ENCODE measurements at places on chromosomes 5 and 9. TPM values are rescaled to one million over a fixed set of nuclear protein-coding genes. Genes with fewer than 3 reads are reported as not detected.

NUDT12 gene
- 10.9 TPM for total RNA-seq

DNA sequence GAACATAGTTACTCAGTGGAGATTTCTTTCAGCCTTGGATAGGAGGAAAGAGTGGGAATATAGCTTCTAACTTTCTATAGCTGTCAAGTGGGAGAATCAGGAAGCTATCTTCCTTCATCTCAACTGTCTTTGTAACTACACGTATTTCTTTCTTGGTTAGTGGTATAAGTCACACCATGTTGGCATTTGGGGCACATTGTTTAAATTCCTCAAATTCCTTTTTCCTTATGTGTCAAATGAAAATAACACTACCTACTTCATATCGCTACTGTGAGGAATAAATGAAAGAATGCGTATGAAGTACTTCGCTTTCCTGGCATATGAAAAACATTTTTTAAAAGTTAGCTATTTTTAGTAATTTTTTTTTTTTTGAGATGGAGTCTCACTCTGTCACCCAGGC lies 1082.5 kb upstream of the WWC1 start:
- no peak for DNase-seq

DNA sequence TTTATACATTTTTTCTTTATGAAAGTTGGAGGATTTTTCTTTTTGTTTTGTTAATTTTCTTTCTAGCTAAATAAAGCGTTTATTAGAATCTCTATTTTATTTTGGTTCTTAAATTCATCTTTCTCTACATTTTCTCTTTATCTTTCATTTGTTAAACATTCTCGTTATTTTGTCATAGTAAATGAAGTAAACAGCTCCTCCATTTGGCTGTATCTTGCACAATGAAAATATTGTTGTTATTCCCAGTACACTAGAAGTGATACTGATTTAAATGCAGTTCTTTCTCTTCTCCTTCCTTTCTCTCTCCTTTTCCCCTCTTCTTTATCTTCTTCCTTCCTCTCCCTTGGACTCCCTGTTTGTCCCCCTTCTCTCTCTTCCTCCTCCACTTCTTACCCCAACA lies 88.8 kb downstream of the FER start:
- no peak for DNase-seq

GRCh38 chr5:137142764-137143605 lies 356.1 kb downstream of the SPOCK1 start:
- no peak for DNase-seq

DNA sequence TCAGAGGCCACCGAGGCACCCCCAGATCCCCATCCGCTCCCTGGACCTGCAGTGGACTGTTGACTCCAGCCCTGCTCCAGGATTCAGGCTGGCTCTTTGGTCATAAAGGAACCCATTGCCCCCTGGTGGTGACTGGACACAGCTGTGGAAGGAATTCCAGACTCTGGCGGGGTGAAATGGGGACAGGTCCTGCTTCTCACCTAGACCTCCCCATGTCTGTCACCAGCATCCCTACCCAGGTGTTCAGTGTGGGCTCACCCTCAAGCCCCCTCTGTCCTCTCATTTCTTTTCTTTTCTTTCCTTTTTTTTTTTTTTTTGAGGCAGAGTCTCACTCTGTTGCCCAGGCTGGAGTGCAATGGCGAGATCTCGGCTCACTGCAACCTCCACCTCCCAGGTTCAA lies 25.5 kb upstream of the STXBP1 start:
- peak; percentile 80 for DNase-seq

- DNase-seq, result no peak
Measured at GRCh38 chr9:71273613-71274012, 152.2 kb upstream of the TRPM3 start.

- DNase-seq, result no peak
Measured at GRCh38 chr5:8288334-8288733, 419.4 kb downstream of the MTRR start.

- no peak for DNase-seq
Measured at GRCh38 chr5:75319638-75320037, 17.4 kb upstream of the HMGCR start.

- no peak for DNase-seq
Measured at GRCh38 chr5:135066781-135067180, 32.8 kb upstream of the PITX1 start.

DNA sequence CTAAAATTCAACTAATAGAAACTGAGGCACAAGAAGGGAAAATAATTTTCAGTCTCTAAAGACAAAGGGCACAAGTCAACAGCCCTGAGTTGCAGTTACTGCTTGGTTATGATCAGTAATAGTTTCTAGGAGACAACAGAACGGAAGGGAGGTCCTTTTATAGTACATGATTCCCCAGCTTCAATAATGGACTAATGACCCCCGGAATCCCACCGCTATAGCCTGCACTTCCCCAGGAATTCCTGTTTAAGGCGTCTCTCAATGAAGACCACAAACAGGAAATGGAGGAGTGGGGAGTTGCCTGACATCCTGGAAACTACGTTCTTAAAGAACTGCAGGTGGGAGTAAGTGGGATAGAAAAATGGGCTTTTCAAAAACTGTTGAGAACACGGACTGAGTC lies 60.6 kb downstream of the DIAPH1 start:
- no peak for DNase-seq

DNA sequence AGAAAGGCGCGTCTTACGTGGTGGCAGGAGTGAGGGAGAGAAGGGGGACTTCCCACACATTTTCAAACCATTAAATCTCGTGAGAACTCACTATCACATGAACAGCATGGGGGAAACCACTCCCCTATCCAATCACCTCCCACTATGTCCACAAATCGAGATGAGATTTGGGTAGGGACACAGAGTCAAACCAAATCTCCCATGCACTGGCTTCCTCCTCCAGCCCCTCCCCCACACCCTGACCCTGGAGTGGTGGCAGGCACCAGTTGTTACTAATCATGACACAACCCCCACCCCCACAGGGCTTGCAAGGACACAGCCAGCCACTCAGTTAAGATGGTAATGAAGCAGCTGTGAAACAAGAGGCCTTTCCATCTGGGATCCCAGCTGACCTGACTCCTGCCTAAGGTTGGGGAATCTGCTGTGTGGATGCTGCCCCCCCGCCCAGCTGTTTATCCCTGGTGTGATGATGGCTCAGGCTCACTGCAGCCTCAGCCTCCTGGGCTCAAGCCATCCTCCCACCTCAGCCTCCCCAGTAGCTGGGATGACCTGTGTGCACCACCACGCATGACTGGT lies 57.1 kb upstream of the FUBP3 start:
- DNase-seq, result peak; percentile 84

DNA sequence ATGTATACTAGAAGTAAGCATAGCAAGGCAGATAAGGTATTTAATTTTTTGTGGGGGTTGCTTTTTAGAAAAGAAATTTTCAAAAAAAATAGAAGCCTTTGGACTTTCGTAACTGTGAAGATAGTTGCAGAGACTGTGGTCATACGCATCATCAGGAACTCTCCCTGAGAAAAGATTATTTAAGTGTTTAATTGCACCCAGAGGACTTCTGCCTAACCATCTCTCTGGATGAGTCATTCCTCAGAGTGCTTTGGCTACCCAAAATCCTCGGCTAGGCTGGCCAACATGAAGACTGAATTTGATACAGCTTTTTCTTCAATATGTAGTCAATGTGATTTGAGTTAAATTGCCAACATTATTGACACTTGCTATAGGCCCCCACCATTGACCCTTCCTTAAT lies 296.4 kb downstream of the TLR4 start:
- DNase-seq, result no peak

GRCh38 chr9:33233626-33234342 lies 6.2 kb upstream of the SPINK4 start:
- no peak for DNase-seq

All from glutamatergic neuron (in vitro differentiated cells).